ENCODE measurements at places on chromosomes 1 and 21.

DNA sequence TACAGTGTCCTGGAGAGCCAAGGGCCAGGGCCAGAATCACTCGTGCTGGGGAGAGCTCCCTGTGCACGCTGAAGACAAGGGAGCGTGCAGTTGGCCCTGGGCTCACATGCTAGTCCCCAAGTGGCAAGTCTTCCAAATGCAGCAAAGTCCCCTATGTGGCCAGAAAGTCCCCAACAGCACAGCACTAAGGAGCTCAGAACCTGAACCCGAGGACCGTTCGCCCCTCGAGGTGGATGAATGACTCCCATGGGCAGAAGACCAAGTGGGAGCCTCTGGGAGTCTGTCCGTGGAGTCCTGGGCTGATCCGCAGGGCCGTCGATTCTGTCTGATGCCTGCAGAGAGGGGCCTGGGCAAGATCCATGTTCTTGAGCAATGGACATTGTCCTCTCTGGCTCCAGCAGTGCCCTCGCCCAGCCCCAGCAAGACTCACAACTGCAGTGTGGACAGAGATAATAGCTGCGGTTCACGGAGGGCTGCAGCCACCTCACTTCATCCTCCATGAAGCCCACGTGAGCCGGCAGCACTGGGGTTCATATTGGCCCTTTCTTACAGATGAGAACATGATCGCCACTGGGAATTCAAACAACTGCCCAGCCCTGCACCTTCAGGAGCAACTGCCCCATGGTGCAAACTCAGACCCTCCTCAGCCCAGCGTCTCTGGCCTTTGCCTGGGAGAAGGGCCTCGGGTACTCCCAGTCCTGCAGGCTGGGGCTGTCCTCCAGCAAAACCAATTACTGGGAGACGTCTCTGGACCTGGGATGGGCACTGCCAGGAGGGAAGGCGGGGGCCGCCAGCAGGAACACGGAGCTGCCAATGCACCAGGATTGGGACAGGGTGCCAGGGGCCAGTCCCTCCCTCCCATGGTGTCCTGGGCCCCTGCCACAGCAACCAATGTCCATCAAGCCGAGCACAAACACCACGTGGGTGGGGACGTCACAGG, 243.7 kb downstream of the NPHP4 start:
- DNase-seq: no peak

DNA sequence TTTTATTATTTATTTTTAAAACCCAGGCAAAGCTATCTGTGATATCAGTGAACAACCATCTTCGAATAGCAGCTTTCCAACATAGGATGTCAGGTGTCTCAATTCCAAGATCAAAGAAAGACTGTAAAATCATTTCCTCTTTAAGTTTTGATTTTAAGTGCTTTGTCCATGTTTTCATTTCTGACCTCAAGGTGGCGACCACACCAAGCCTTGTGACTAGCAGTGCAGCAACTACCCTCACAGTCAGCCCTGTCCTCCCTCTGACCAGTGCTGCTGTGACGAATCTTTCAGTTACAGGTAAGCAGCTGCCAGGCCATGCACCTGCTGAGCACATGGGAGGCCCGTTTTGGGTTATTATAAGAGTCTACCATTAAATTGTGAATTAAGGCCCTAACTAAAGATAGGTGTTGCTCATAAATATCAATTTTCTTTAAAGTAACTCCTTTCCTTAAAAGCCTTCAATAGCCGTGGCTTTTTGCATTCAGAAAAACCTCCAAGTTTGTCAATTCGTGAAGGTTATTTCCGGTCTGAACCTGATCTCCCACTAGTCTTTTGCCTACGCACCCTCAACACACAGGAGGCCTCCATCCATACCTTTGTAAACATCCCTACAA, 117.0 kb downstream of the CD247 start:
- peak; percentile 31 for DNase-seq

DNA sequence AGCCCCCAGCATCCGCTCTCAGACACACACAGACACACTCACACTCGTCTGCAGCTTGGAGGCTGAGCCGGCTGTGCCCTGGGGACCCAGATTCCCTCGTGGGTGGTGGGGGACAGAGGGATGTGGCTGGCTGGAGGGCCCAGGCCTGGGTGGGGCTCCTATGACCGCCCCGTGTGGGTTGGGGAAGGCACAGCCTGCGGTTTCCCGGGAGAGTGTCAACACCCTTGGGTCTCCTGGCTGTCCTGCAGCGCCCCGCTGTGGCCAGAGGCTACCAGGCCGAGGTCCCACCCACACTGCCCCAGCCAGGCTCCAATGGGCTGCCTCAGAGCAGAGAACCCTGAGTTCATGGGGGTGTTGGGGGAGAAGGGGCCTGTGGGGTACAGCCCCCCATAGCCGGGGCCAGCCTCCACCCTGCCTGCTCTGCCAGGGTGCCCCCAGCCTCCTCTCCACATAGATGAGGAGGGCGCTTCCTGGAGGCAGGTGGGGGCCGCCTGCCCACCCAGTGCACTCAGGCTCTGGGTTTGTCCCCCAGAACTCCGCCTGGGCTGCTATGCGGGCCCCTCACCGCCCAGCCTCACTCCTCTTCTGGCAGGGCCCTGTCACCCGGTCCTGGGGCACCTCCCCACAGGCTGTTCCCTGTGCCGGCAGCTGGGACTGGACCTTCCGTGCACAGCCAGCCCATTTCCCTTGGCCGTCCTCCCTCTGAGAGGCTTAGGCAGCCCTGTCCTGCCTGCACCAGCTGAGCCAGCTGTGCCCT, at the start of gene TTC34:
TSS of gene TTC34 (minus strand) at position 159 of the 757 bp plus-strand sequence. CDS start 866 bp downstream, outside the sequence.
- DNase-seq: peak; percentile 52

DNA sequence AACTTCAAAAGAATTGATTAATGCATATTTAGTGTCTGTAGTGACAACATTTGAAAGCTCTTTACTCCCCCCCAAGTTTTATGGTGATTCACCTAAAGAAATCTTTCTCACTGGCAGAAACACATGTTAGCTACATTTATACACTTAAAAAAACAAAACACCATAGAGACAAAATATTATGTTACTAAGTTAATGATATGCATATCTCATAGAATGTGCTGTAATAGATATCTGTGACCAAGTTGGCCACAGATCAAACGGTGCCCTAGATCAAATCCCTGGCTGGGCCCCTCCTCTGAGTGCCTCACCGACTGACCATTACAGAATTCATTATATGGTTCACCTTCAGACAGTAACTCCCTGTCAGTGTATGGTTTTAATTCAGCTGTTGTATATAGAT, 322.1 kb upstream of the LYPLAL1 start:
- no peak for DNase-seq

GRCh38 chr1:96416111-96416595, 305.4 kb upstream of the PTBP2 start:
- DNase-seq: no peak

DNA sequence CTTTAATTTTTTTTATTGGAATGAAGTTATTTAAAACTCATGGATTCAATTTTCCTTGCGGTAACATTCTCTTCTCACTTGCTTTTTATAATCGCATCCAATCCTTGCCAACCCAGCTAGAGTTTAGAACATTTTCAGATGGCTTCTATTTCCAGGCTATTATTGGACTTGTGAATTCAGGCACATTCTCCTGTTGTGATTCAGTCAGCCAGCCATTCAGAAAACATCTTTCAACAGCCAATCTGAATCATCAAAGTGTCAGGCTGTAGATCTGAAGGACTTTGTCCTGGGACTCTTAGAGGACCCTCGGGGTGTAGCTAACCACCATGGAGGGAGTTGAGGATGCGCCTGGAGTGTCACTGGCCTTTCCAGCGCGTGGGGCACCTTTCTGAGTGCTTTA, 92.4 kb downstream of the PRDM2 start:
- DNase-seq: no peak

DNA sequence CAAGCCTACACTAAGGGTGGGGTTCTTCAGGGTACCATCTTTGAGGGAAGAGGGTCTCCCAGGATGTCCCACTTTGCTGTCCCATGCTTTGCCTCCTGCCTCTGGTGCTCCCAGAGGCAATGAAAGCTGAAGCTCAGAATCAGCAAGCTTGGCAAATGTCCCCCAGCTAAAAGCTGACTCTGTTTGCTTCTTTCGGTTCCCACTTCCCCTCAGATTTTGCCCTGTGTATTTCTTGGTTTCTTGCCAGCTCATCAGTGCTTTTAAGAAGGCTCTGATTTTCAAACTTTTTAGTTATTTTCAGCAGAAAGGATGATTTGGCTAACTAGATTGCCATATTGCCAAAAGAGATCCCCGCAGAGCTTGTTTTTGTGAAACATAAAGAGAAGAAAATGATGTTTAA, 33.1 kb upstream of the COG2 start:
- no peak for DNase-seq

GRCh38 chr1:50183378-50184133, 74.8 kb downstream of the ELAVL4 start:
- no peak for DNase-seq

DNA sequence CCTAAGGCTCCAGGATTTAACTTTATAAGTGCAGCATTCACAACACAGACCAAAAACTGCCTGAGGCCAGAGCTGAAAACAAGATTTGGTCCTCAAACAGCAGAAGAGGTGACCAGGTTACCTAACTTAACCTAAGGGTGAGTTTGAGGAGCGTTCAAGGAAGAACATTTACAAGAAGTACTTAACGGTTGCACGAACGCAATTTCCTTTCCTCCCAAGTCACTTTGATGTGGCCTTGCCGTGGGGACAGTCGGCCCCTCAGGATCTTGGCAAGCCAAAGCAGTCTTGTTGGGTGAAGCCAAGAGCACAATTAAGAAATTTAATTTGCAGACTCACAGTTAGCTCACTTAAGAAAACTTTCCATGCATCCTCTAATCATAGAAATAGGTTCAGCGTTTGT, 202.6 kb upstream of the COA6 start:
- no peak for DNase-seq

DNA sequence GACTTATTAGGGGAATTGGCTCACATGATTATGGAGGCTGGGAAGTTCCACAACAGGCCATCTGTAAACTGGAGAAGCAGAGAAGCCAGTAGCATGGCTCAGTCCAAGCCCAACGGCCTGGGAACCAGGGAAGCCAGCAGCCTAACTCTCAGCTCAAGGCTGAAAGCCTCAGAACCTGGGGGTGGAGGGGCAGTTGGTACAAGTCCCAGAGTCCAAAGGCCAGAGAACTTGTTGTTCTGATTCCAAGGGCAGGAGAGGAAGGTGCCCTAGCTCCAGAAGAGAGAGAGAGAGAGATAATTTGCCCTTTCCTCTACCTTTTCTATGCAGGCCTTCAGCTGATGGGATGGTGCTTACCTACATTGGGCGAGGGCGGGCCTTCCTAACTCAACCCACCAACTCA, 55.3 kb downstream of the MAN1C1 start:
- no peak for DNase-seq

- no peak for DNase-seq
Measured at GRCh38 chr1:207833381-207833780, 77.5 kb downstream of the CD34 start.

DNA sequence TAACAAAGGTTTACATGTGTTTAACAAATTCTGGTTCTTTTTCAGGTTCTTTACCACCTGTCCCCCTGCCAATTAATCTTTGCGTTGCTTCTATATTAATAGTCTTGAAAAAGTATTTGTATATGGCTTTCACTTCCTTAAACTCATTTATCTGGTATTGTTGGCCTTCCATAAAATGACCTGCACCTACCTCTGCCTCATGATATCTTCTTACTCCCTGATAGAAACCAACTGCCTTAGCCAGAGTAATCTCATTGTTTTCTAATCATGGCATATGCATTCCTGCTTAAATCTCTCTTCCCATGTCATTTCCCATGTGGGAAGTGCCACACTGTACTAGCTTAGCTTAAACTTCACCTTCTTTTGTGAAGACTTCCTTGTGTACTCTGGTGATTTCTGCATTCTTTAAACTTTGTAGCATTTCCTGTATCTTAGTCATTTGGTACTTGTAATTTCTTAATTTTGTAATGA, 8.7 kb downstream of the SMG7 start:
- no peak for DNase-seq

DNA sequence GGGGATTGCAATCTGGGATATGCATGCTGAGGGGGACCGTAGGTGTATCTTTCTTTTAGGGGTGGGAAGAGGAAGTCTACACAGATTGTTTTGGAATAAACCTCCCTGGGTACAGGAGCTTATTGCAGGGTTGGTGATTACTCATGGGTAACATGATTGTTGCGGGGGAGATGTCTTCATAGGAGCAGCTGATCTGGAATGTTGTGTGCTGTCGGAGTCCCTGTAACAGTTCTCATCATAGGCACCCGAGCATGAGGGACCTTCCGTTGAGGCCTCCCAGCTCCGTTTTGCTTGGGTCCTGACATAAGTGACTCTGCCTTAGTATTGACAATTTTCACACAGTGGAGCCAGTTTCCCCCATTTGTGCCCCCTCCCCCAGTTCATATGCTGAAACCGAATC, 4.2 kb upstream of the PRXL2B start:
- no peak for DNase-seq

Data from stimulated activated naive B cell treated with anti-CD40 and anti-IgM and Interleukin-4, amounts not matched to agents 10 μg/mL and 1 μg/mL and 100 μg/mL, for 72 hours (primary cell).